Neural crest cell (in vitro differentiated cells): ENCODE measurements at places on chromosomes 11 and 22.
A peak's percentile ranks its signal among the peaks of the same experiment; 100 is the strongest.

GRCh38 chr11:75814363-75814676, 690 bp upstream of the UVRAG start:
- no peak for DNase-seq

GRCh38 chr11:134066943-134067885, 1.7 kb upstream of the JAM3 start:
- DNase-seq, result no peak

GRCh38 chr11:20647976-20648565, 21.3 kb upstream of the NELL1 start:
- DNase-seq, result peak; percentile 71

GRCh38 chr11:66080055-66080817, 10.2 kb downstream of the PACS1 start:
- no peak for DNase-seq

DNA sequence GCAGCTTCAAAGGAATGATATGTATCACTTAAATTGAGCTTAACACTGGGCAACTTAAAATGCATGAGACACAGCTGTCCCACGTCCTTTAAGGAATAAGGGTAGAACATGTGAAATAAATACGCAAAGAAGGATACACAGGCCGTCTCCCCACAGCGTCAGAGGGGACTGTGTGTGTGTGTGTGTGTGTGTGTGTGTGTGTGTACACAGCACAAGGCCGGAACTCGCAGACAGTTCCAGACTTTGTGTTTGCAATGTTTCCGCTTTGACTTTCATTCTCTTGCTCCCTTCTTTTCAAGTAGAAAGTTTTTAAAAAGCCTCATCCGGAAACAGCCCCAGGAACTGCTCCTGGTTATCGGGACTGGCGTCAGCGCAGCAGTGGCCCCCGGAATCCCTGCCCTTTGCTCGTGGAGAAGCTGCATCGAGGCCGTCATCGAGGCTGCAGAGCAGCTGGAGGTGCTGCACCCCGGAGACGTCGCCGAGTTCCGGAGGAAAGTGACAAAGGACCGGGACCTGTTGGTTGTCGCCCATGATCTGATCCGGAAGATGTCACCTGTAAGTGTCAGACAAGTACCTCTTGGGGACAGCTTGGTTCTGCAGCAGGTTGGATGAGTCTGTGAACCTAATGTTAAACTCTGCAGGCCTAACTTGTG, 13.3 kb downstream of the FAM118A start:
- no peak for DNase-seq

DNA sequence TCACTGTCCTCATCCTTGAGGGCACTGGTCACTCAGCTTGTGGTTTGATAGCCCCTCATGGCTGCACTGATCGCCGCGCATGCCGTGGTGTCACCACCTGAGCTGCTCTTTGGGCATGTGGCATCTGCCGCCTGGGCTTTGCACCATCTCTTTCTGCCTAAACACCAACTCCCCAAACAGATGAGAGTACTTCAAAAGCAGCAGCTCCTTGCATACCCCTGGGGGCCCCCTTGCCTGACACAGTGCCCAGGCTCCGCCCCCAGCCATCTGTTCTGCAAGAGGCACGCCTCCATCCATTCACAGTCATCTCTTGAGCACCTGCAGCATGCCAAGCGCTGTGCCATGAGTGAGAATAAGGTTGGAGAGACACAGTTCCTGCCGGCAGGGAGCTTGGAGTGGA, 104.5 kb upstream of the B3GAT1 start:
- DNase-seq, result no peak

- no peak for DNase-seq
Observed at GRCh38 chr11:122494221-122494620, 161.3 kb upstream of the UBASH3B start.

DNA sequence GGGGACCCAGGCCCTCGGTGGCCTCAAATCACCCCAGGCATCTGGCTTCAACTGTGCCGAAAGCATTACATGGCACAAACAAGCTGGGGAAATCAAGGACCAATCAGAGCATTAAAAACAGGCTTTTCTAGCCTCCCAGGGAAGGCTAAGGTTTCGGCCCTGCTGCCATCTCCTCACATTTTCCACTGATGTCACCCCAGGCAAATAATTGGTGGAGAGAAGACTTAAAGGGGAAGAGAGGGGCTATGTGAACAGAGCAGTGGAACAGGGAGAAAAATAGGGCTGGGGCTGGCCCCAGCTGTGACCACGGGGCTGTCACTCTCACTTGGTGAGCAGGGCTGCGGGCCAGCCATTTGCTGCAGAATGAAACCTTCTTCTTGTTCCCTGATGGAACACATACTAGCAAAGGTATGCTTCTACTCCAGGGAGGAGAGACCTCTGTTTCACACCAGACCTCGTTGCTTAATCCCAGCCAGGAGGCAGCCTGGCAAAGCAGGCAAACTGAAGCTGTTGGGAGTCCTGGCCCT, 581.3 kb downstream of the SOX6 start:
- DNase-seq, result no peak

GRCh38 chr11:109609454-109610185, 187.6 kb downstream of the C11orf87 start:
- DNase-seq, result no peak

- no peak for DNase-seq
Observed at GRCh38 chr22:37659066-37659896, 758 bp downstream of the PDXP start.
